ENCODE measurements at places on chromosomes 4 and X.
A peak's percentile ranks its signal among the peaks of the same experiment; 100 is the strongest.

GRCh38 chrX:108091878-108092291 lies 307 bp downstream of the ATG4A start:
- no peak for DNase-seq

DNA sequence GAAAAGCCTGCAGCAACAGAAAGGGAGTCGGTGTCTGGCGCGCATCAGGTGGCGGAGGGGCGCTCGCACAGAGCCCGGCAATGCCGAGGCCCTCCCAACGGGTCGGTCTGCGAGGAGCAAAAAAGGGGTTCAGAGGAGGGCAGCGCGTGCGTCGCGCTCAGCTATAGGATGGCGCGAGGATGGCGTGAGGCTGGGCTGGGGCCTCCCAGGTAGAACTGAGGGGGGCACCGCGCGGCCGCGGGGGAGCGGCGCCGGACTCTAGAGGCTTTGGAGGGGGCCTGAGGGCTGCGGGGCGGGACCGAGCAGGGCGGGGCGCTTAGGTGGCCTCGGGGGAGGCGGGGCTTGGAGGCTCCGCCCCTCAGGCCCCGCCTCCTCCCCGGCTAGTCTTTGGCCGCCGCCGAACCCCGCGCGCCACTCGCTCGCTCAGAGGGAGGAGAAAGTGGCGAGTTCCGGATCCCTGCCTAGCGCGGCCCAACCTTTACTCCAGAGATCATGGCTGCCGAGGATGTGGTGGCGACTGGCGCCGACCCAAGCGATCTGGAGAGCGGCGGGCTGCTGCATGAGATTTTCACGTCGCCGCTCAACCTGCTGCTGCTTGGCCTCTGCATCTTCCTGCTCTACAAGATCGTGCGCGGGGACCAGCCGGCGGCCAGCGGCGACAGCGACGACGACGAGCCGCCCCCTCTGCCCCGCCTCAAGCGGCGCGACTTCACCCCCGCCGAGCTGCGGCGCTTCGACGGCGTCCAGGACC lies at the start of gene PGRMC1:
Gene PGRMC1 (plus strand): TSS at position 414 of the 751 bp plus-strand sequence. CDS start 79 bp downstream, at position 493.
- DNase-seq = peak; percentile 48

- DNase-seq = no peak
These were observed 137.0 kb downstream of the AMMECR1 start for GRCh38 chrX:110180928-110181310.

DNA sequence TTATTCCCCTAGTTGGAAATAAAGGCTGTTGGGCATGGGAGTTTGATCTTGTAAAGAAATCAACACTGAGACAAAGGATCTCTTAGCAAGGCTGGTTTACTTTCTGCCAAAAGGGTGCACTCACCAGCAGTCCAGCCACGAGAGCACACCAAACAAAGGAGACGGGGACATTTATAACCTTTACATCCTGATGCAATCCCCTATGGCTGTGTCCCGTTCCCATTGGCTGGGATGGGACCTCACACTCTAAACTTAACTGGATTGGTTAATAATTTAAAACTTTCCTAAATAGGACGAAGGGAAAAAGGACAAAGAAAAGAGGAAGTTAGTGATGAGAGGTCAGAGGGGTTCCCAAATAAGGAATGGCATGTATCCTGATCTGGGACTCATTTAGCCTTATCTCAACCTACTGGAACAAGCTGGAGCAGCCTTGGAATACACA lies 17.9 kb downstream of the METAP1 start:
- DNase-seq = no peak

DNA sequence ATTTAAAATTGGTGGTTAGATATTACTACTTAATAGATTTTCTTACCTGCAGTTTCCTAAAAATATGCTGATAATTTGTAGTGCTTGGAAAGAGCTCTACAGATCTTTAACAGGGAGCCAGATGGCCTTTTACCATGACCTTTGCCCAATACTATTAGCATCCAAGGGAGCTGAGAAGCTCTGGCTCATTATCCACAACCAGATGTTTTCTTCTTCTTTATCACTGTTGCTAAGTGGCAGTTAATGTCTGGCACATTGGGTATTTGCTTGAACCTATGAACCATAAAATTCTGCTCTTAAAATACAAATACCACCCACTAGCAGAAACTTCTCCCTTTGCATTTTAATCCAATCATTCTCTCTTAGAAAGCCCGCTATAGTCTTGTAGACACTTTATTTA lies 1480.3 kb downstream of the C4orf33 start:
- DNase-seq = no peak

DNA sequence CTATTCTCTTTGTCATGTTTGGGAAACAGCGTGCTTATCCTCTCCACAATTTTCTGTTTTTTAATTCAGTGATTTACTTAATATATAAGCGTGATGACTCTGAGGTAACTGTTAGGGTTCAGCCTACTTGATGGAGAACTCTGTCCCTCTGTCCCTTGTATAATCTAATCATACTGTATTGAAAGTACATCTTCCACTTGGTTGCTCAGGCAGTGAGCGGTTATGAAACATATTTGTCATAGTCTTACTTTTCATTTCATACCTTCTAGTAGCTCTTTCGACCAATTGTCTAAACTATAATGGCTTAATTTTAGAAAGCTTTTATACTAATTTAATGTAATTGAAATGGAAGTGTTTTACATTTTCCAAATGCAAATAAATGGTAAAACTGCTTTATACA lies 469.0 kb downstream of the TLL1 start:
- no peak for DNase-seq

- no peak for DNase-seq
These were observed 8.7 kb downstream of the GAGE10 start for GRCh38 chrX:49312176-49312575.

GRCh38 chrX:132741689-132742088 lies 216.7 kb downstream of the HS6ST2 start:
- no peak for DNase-seq

- DNase-seq = no peak
These were observed 54.3 kb downstream of the NRK start for GRCh38 chrX:105876658-105877057.

GRCh38 chrX:55004231-55004630 lies 4.1 kb downstream of the APEX2 start:
- DNase-seq = no peak

- DNase-seq = peak; percentile 26
These were observed 866 bp upstream of the UVSSA start for GRCh38 chr4:1345903-1346780.

DNA sequence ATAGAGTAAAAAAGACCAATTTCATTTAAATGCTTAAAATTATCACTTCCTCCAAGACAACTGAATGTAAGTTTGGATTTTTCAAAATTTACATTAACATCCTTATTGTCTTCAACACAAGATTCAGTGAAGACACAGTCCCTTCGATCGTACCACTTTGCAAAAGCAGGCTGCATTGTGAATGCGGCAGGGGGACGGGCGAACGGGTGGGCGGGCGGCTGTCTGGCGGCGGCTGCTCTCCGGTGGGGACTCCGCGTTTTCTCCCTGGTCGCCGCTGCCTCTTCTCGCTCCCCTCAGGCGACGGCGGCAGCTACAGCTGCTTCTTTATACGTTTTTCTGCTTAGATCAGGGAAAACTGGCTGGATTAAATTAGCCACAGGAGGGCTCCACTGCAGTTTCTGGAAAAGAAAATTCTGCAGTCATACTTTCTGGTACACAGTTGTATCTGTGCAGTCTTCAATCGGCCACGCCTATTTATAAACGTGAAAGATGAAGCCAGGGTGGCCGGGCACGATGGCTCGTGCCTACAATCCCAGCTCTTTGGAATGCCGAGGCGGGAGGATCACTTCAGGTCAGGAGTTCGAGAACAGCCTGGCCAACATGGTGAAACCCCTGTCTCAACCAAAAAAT lies 33.9 kb upstream of the HPF1 start:
- no peak for DNase-seq

- no peak for DNase-seq
These were observed 321.6 kb upstream of the PCDH10 start for GRCh38 chr4:132827522-132827921.

DNA sequence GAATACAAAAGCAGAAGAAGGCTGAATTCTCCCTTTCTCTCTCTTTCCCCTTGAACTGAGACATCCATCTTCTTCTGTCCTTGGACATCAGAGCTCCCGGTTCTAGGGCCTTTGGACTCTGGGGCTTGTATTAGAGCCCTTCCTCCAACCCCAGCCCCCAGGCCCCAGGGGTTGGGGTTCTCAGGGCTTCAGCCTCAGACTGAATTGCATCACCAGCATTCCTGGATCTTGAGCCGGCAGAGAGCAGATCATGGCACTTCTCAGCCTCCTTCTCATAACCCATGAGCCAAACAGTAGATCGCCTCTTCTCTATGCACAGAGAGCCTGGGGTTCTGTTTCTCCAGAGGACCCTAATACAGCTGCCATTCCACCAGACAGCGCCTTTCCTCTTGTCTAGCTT lies 25.3 kb upstream of the CLDN24 start:
- DNase-seq = no peak

GRCh38 chr4:77613267-77613666 lies 7.6 kb downstream of the CXCL13 start:
- no peak for DNase-seq

GRCh38 chrX:100289066-100289558 lies 121.0 kb downstream of the PCDH19 start:
- DNase-seq = no peak

DNA sequence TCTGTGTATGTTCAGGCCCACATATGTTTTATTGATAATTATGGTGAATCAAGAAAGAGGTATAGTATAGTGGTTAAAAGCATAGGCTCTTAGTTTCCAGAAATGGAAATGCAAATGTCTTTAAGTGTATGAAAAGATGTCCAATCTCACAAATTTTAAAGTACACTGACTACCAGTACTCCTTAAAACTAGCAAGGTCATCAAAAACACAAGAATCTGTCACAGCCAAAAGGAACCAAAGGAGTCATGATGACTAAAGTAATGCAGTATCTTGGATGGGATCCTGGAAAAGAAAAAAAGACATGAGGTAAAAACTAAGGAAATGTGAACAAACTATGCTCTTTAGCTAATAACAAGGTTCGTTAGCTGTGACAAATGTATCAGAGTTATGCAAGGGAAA lies 661 bp upstream of the RBM41 start:
- DNase-seq = no peak

DNA sequence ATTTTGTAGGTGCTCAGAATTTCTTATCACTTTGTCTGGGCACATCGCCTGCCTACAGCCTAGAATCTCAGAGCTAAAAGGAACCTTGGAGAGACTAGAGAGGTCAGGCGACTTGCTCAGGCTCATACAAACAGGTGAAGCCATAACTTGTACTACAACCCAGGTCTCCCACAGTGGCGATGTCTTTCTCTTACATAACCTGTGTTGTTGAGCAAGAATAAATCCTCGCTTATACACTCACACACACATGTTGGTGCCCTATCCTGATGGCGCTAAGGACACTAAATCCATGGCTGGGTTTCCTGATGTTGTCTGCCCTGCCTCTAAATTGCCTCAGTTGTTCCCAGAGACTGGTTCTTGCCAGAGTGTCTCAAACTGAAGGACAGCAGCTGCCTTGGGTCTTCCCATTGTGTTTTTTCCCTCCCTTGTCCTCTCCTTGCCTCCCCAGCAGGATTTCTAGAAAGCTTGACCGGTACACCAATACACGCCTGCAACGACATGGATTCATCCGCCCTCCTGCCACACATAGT lies 1.6 kb downstream of the TSC22D3 start:
- no peak for DNase-seq

- no peak for DNase-seq
These were observed 50.5 kb downstream of the TBC1D14 start for GRCh38 chr4:6960154-6960553.

Measured in central memory CD8-positive, alpha-beta T cell (primary cell).